Fibroblast of skin of back (primary cell): ENCODE measurements at places on chromosomes 1 and 21.

DNA sequence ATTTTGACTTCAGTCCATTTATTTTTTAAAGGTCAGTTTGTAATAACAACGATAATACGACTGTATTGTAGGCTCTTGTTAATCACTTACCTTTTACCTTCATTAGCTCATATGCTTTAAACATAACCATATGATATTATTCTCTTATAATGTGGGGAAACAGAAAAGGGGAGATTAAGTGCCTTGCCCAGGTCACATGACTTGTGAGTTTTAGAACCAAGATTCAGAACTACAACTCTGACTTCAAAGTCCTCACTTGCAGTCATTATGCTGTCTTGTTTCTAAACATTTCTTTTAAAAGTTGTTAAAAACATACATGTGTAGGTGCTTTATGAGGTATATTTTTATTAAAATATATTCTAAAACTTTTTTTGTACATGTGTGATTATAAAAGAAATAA is 41.1 kb downstream of the SUCO start:
- DNase-seq: no peak

DNA sequence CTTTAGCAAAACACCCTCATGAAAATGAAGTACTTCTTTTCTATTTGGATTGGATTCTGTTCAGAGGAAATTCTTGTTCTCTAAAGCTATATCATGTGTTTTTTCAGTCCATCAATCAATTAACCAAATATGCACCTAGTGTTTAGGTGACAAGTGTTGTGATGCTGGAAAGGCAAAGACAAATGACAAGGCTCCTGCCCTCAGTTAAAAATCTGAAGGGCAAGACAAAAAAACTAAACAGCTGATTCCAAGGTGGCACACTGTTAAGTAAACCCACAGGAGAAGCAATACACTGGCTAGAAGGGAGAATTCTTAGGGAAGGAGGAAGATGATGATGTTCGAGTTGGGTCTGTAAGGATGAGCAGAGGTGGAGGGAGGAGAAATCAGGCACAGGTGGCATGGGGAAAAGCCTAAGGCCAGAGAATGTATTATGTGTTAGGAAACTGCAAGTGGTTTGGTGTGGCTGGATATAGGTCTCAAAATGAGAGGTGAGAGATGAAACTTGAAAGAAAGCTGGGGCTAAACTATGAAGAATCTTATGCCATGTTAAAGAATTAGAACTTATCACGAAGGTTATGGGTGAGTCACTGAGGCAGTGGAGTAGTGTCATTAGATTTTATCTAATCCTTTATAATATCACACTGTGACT is 51.8 kb upstream of the GFI1 start:
- DNase-seq: no peak

DNA sequence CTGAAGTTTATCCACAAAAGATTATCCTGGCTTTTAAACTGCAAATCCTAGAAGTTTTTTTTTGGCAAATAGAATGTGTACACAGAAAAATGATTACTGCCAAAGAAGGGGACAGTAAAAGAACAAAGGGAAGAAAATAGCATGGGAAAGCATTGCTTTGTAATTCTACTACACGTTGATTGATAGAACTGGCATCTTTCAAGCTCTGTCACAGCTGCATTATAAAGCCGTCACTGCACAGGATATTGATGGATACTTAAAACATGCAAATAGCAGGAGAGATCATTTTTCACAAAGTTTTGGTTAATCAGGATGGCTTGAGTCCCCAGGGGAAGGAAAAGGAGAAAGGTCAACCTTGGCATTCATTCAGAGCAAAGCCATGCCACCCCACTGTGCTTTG is 183.7 kb upstream of the RRP15 start:
- no peak for DNase-seq

DNA sequence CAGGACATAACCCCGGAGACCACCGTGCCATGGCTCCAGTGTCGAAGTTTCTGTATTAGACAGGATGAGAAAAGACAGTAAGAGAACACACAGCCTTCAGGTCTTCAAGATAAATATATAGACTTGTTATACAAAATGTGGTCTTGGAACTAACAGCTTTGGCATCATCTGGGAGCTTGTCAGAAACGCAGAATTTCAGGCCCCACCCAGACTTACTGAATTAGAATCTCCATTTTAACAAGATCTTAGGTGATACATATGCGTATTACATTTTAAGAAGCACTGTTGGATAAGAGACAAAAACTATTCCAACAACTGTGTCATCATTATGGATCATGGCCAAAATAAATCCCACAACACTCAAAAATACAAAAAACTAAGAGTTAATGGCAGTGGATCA is 239.3 kb downstream of the ASTN1 start:
- DNase-seq: no peak
